ENCODE measurements at places on chromosomes 13 and 19.
A peak's percentile ranks its signal among the peaks of the same experiment; 100 is the strongest.

DNA sequence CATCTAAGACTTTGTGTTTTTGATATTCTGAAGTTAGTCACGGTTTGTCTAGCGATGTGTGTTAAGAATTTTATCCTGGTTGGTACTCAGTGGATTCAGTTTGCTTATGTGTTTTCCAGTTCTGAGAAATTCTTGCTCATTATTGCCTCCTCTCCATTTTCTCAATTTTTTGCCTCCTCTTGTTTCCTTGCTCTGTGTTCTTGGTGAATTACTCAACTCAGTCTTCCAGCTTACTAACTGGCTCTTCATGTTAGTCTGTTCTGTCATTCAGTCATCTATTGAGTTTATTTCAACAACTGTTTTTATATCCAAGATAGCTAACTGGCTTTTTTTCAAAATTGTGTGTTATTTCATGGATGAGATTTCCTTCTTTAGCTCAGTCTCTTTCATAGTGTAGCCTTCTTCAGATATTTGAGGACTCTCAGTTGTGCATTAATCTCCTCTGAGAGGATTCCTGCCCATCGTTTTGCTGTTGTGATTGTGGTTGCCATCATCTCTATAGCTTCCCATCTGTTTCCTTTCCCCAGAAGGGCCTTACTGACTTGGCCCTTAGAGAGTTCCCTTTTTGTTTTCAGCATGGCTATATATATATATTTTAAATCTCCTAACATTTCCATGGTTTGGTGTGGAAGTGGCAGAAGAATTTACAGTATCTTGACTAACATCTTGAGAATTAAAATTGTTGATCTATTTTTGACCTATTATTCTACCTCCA, 6.2 kb downstream of the SETDB2 start:
- no peak for DNase-seq

- DNase-seq, result no peak
Measured at GRCh38 chr13:34034411-34034810, 216.5 kb downstream of the RFC3 start.

DNA sequence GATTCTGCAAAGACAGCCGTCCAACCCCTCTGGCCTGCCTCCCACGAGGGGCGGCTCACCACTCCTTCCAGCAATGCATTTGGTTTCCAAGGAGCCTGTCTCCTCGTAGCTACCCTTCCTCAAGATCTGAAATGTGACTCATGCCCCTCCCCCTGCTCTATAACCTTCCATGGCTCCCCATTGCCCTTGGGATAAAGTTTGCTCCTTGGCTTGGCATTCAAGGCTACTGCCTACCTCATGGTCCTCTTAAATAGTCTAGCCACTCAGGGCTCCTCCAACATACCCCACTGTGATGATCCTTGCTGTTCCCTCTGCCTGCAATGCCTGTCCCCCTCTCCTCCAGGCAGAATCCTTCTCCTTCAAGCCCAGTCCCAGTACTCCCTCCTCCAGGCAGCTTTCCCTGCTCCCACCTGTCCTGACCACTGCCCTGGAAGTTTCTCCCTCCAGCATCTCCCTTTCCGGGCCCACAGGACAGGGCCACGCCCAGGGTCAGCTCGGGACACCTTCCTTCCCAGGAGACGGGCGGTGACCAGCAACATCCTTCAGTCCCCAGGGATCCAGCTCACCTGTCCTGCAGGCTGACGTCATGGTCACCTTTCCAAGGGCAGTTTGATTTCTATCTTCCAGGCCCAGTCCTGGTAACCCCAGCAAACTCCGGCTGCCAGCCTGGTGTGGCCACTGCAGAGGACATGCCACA, 19.2 kb upstream of the SEMA6B start:
- DNase-seq, result no peak

DNA sequence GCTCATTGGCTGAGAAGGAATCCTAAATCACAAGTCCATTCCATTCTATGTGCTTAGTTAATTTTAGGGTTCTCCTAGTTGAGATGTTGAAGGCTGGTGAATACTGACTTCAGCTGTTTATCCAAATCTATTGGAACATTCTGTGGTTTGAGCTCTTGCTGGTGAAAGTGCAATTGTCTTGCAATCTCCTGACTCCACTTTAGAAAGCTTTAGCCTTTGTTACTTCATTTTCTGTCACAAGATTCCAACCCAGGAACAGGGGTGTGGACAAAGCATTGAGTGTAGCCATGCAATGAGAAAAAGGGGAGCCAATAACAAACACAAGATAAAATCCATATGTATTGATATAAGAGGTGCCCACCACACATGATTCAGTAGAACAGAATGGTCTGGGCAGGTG, 15.0 kb downstream of the CEACAM21 start:
- no peak for DNase-seq

- peak; percentile 22 for DNase-seq
Measured at GRCh38 chr13:90690458-90691080, 656.9 kb upstream of the MIR17HG start.

GRCh38 chr13:70457474-70457873, 349.2 kb upstream of the KLHL1 start:
- DNase-seq, result no peak

- DNase-seq, result peak; percentile 96
Measured at GRCh38 chr19:40576585-40577451, at the start of gene SHKBP1. TSS of gene SHKBP1 (plus strand) at chr19:40576873. CDS start at chr19:40576900, 27 bp downstream.
